Stimulated activated CD8-positive, alpha-beta memory T cell treated with anti-CD3 and anti-CD28 coated beads, Interleukin-4, amount 100 ng/mL, for 1 hour (primary cell): ENCODE measurements at places on chromosomes 5 and 9.

- DNase-seq, result no peak
Observed at GRCh38 chr9:124361128-124361527, 54.1 kb downstream of the PSMB7 start.

GRCh38 chr9:76655971-76656370 is 108.3 kb upstream of the PCA3 start:
- no peak for DNase-seq

DNA sequence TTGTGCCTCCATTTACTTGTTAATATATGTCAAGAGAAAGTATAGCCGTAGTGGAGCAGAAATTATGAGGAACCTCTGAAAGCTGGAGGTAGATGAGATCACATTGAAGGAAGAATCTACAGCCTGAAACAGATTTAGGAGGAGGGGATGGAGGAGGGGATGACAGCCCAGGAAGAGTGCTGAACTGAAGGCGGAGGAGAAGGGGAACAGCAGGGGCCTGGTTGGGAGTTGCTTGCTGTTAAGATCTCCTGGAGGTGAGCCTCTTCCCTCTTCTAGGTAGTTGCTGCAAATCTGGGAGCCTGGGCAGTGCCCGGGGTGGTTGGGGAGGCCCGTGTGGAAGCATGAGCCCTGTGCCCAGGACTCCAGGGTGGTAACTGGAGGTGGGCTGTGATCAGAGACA is 111.8 kb upstream of the SEMA6A start:
- DNase-seq, result no peak

DNA sequence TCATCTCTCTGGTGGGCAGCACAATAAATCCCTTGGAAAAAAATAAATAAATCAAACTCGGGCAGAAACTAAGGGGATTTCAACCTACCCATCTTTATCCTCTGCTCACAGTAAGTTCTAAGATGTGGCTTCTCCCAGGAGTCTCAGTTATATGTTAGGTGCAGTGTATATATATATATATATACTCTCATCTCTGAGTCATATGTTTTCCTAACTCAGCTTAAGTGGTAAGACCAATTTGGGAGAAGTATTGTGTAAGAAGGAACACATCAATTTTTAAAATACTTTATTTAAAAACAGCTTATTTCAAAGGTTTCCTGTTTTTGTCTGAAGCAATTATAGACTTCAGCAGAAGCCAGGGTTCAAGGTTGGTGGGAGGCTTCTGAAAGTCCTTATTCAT is 20.3 kb upstream of the OSMR start:
- no peak for DNase-seq

DNA sequence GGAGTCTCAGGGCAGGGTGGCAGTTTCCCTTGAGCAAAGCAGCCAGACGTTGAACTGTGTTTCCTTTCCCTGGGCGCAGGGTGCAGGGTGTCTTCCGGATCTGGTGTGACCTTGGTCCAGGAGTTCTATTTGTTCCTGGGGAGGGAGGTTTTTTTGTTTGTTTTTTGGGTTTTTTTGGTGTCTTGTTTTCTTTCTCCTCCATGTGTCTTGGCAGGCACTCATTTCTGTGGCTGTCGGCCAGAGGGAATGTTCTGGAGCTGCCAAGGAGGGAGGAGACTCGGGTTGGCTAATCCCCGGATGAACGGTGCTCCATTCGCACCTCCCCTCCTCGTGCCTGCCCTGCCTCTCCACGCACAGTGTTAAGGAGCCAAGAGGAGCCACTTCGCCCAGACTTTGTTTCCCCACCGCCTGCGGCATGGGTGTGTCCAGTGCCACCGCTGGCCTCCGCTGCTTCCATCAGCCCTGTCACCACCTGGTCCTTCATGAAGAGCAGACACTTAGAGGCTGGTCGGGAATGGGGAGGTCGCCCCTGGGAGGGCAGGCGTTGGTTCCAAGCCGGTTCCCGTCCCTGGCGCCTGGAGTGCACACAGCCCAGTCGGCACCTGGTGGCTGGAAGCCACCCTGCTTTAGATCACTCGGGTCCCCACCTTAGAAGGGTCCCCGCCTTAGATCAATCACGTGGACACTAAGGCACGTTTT is 3.5 kb upstream of the PHYHD1 start:
- no peak for DNase-seq

GRCh38 chr5:154758977-154759376 is 3.8 kb downstream of the LARP1 start:
- DNase-seq, result no peak

- DNase-seq, result no peak
Observed at GRCh38 chr9:132164604-132165362, 2.9 kb downstream of the NTNG2 start.

GRCh38 chr5:146426853-146427618 is 20.1 kb upstream of the TCERG1 start:
- no peak for DNase-seq

DNA sequence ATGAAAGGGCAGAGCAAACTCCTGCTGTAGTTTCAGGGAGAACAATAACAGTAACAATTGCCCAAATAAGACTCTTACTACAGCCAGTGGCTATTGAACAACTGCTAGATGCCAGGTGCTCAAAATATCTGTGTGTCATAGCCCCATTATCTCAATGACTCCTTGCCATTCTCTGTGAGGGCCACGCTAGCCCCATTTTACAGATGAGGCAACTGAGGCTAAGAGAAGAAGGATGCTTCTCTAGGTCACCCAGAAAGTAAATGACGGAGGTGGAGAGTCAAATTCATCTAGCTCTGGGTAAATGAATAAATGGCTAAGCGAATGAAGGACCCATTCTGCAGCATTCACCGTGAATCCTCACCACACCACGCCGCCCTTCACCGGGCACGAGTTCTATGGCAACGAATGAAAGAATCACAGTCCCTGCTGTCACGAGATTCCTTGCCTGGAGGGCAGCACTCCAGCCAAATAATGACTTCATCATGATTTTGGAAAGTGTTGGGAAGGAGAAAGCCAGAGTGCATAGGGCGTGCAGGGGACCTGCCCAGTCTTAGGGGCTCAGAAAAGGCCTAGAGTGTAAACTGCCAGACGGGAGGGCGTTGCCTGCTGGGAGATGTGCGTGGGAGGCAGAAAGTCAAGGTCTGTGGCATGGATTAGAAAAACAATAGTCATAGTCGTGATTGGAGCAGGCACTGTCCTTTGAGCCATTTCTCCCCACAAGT is 147.2 kb downstream of the C9orf50 start:
- DNase-seq, result no peak

GRCh38 chr5:159409801-159410200 is 79.5 kb upstream of the IL12B start:
- no peak for DNase-seq

GRCh38 chr9:77988630-77989029 is 43.0 kb downstream of the GNAQ start:
- no peak for DNase-seq

DNA sequence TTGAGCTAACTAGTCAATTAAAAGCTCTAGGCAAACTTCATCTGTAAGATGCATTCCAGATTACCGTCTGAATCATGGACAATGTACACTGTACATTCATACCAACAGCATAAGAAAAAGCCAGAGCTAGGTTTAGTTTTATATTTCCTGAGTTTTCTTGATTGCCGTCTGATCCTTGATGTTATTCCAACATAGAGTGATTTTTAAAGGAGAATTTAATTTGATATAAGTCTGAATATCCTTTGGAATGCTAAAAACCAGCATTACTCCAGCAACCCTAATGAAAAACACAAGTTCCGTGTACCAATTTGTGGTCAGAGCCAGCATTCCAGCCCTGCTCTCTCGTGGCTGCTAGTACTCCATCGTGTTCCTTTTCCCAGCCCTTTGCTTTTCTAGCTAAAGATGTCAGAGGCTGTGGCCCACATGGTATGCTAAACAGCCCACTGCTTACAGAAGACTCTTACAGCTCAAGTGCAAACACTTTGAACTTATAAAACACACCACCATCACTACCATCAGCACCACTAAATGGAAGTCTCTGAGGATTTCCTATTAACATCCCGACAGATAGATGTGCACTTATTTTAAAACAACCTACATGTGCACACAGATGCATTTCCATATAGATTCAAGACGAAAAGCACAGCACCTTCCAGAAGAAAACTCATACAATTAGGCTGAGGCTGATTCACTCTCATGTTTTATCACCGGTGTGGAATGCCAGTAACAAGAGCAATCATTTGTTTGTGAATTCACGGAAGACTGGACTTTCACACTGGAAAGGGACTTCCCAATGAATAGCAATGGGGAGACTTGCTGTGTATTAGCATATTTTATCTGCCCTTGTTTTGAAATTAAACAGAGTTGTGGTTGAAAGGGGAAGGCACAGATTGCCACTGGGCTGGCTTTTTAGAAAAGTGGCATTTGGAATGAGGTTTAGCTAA is 246.9 kb upstream of the GAS1 start:
- no peak for DNase-seq

DNA sequence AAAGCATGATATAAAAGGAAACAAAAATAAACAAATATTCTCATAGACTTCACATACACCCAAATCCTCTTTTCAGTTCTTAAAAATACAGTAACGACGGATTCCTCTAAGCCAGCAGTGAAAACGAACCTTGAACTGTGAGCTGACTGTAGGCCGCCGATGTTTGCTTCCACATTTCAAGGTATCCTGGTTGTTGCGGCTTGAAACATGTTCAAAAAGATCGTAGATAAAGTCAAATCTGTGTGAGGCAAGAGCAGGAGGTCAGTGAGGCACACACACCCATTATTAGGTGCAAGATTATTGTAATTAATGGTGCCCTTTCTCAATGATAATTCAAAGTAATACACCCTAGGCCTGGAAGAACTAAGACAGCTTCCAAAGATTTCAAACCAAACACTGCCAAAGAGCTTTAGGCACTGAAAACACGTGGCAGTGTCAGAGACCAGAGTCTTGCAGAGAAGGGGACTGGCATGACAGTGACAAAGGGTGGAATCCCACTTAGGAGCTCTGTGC is 141.2 kb upstream of the RETREG1 start:
- no peak for DNase-seq

- DNase-seq, result no peak
Observed at GRCh38 chr5:34436761-34437501, 219.2 kb upstream of the RAI14 start.

DNA sequence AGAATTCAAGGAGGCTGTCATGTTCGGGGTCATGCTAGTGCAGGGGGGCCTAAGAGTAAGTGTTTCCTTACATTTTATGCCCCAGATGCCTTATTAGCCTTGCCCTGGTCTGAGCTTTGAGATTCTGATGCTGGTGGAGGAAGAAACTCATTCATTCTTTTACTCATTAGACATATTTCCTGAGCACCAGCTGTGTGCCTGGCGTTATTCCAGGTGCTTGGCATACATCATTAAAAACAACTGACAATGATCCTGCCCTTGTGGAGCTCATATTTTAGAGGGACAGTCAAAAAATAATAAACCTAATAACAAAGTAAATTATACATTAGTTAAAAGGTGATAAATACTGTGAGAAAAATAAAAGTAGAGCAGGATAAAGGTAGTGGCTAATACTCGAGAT is 138.9 kb upstream of the SGCD start:
- DNase-seq, result no peak

GRCh38 chr9:114811301-114811700 is 5.5 kb upstream of the TNFSF15 start:
- DNase-seq, result no peak

- no peak for DNase-seq
Observed at GRCh38 chr5:14872070-14872989, 752 bp upstream of the ANKH start.

GRCh38 chr5:10632110-10632761 is 68.4 kb downstream of the ANKRD33B start:
- DNase-seq, result no peak

- no peak for DNase-seq
Observed at GRCh38 chr5:5499442-5499841, 77.0 kb downstream of the ICE1 start.

DNA sequence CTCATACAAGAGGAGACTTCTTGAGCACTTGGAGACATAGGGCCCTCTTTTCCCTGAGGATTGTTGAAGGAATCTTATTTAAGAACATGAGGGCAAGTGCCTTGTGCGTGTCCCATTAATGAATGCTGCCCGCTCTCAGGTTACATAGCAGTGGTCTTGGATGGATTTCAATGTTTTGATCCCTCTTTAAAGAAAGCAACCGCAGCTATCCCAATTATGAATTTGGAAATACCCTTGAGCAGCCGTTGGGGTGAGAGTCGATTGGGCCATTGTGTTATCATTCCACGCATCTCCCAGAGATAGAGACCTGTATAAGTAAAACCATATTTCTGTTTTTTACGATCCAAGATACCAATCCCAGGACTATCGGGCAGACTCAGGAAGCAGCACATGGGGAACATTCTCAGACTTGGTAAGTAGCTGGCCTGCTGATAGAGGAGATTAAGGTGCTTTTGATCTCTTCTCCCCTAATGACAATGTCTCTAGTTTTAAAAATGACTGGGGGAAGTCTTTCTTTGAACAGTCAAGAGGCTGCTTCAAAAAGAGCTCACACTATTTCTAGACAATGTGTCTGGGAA is 145.3 kb downstream of the MACROH2A1 start:
- DNase-seq, result no peak

DNA sequence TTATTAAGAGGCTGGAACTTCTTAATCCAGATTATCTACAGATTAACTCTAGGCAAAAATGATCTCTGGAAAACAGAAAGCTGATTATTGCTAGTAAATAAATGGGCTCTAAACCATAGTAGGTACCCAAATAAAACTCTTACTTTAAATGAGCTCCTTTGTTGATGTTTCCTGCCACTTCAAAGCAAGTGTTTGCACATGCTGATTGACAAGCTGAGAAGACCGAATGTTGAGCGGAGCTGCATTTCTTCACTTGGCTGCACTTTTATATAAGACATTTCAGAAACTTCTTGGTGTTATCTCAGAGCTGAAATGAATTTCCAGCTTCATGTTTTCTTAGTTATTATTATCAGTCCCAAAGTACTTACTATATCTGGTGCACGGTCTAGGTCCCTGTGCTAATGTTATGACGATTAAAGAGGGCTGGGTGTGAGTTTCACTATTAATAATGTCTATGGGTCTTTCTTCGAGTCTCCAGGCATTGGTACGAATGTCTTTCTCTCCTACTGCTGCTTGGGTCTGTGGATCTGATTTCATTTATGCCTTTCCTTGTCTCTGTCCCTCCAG is 58.6 kb upstream of the CTXN3 start:
- DNase-seq, result no peak

GRCh38 chr5:36270175-36270574 is 28.4 kb upstream of the NADK2 start:
- no peak for DNase-seq

- no peak for DNase-seq
Observed at GRCh38 chr9:69380301-69380700, 55.3 kb downstream of the ENTREP1 start.

DNA sequence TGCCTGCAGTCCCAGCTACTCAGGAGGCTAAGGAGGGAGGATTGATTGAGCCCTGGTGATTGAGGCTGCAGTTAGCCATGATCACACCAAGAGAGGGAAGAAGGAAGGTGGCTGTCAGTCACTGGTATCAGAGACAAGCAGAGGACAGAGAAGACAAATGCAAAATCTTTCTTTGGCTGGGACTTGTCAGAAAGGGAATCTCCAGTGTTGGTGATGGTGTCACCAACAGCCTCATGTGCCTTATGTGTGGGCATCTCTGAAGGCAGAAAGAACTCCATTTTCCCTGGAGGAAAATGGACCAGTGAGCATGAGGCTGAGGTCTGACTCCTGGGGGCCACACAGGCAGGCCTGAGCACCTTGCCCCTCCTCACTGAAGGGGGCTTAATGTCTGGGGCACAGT is 12.1 kb upstream of the RNF183 start:
- DNase-seq, result no peak

GRCh38 chr9:35705372-35705771 is 15.6 kb upstream of the TPM2 start:
- DNase-seq, result no peak

GRCh38 chr9:113851873-113852272 is 24.2 kb upstream of the ZNF618 start:
- no peak for DNase-seq

GRCh38 chr5:147809830-147810666 is 21.4 kb downstream of the SPINK1 start:
- no peak for DNase-seq
